NAMALWA (cell line): ENCODE measurements at places on chromosomes 11 and 22.

- no peak for DNase-seq
Observed at GRCh38 chr11:45108070-45109064, 38.1 kb upstream of the PRDM11 start.

DNA sequence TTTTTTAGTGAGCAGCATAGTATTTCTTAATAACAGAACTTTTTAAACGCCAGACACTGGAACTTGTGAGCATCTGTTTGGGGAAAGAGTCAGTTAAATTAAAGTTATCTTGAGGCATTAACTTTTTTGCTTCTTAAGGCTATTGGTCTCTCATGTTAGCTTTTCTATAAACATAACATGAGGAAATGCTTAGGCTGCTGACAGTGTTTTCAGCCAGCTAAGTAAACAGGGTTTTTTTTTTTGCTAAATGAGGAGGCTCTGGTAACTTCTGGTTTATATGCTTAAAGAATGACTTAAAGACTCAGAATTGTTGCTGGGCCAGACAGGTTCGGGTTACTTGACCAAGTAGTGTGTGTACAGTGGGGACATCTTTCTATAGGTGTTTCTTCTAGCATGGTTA is 95.8 kb upstream of the ALKBH3 start:
- no peak for DNase-seq

DNA sequence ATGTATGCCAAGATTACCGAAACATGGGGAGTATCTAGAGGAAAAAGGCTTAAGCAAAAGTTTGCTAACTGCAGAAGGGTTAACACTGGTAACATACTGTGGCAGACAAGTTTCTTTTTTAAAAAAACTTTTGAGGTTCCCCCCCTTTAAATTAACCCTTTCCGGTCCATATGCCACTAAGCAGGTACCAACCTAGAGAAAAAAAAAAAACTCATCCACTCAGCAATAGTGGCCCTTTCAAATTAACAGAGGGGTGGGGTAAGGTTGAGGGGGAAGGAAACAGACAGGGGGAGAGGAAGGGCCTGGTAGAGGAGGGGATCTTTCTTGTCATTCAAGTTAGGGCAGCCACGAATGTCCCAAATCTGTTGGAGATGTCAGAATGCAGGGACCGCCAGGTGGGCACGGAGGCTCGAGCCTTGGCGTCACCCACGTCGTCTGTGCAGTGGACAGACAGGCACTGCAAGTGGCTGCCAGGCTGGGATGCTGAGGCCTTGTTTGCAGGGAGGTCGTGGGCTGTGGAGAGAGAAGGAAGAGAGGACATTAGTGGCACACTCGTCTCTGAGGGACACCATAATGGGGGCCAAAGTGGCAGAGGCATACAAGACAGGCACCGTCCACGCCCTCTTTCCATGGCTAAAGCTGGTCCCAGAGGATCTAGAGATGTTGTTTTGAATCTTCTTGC is 50.8 kb downstream of the MN1 start:
- no peak for DNase-seq

DNA sequence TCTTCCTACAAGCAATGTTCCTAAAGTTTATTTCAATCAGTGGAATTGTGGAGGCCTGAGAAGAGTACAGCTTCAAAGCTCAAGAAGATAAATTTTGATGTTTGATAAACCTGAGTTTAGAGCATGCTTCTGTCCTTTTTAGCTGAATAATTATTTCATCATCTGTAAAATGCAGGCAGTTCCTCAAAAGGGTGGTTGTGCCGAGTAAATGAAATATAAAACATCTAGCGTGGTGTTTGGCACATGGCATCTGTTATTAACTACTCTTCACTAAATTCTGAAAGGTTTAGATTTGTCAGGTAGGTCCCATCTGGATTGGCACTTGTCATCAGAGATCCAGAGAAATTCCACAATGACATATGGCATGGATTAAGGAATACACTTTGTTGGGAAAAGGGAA is 155.1 kb downstream of the DDX10 start:
- DNase-seq: no peak

DNA sequence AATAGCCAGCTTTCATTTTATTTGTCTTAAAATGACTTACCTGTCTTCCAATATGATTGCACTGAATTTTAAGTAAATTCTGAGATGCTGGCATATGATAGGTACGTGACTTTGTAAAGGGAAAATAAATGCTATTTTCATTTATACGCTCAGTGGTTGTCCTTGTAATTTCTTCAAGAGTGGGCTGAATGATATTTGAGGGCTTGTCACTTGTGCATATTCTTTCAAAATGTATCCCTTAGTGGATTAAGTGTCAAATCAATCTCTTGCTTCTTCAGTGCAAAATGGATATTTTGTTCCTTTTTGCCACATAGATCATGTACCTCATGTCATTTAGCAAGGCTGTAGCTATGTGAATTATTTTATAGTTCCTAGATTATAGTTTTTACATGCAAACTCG is 56.9 kb downstream of the GAS2 start:
- DNase-seq: no peak

- DNase-seq: no peak
Observed at GRCh38 chr11:24859801-24860300, 363.0 kb downstream of the LUZP2 start.

GRCh38 chr11:133081020-133081419 is 451.3 kb downstream of the OPCML start:
- no peak for DNase-seq

DNA sequence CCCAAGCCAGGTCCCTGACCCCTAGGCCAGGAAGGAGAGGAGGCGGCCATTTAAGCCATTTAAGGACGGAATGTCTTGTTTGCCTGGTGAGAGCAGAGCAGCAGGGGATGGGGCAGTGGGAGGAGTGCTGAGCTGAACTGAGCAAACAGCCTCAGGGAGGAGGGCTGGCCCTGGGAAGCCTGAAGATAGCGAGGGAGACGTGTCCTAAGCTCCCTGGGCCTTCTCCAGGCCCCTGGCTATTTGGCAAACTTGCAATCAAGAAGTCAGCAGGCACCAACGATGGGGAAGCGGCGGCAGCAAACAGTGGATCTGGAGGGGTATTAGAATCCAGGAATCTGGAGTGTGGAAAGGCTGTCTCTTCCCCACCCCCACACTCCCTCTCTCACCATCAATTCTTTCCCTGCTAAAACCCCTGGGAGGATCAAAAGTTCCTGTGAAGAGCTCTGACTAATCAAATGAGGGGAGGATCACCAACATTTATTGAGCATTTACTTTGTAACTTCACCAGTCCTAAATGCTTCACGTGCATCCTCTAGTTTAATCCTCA is 8.8 kb downstream of the BCL9L start:
- DNase-seq: no peak

GRCh38 chr11:64089915-64090805 is 54.4 kb downstream of the FLRT1 start:
- no peak for DNase-seq

DNA sequence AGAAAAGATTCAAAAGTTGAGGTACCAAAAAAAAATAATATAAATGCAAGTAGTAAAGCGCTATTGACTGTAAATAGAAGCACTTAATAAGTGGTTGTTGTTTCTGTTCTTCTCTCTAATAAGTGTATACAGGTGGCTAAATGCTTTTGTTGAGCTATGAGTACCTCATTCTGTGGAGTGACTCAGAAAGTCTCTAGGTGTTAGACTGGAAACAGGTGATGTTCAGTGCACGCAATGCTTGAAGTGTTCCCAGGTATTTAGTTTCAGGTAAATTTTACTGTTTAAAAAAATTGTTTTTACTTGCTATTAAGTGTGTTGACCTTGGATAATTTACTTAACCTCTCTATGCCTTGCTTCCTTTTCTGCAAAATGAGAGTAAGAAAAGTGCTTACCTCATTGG is 24.2 kb downstream of the POU2AF3 start:
- DNase-seq: no peak

GRCh38 chr11:88535916-88536547 is 198.5 kb upstream of the CTSC start:
- no peak for DNase-seq

GRCh38 chr11:21614961-21615360 is 577.9 kb upstream of the ANO5 start:
- DNase-seq: no peak

GRCh38 chr11:83836065-83836464 is 549.9 kb upstream of the CCDC90B start:
- DNase-seq: no peak

- DNase-seq: no peak
Observed at GRCh38 chr22:46891382-46891951, 129.0 kb downstream of the TBC1D22A start.

DNA sequence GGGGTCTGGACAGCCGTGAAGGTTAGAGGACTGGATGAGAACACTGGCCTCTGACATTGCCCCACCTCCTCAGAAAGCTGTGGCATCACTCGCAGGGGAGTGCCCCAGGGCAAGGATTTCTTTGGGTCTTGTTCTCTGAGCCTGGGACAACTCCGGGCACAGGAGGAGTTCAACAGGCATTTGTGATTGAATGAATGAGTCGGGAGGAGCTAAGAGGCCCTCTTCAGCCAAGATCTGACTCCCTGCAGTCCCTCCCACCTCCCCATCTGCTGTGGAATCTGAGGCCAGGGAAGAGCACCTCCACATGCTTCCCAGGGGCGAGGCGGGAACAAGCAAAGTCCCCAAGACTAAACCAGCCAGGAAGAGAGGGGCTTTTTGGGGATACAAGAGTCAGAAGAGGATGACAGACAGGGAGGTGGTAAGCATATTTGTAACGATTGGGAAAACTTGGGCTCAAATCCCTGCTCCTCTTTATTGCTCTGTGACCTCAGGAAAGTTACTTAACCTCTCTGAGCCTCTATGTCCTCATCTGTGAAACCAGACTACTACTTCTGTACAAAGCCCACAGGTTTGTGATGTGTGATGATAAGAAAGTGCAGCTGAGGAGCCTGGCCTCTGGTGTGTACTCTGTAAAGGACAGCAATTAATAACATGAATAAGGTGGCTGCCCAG is 6.4 kb downstream of the TP53I11 start:
- DNase-seq: no peak

- no peak for DNase-seq
Observed at GRCh38 chr11:95294701-95295100, 63.7 kb upstream of the SESN3 start.

DNA sequence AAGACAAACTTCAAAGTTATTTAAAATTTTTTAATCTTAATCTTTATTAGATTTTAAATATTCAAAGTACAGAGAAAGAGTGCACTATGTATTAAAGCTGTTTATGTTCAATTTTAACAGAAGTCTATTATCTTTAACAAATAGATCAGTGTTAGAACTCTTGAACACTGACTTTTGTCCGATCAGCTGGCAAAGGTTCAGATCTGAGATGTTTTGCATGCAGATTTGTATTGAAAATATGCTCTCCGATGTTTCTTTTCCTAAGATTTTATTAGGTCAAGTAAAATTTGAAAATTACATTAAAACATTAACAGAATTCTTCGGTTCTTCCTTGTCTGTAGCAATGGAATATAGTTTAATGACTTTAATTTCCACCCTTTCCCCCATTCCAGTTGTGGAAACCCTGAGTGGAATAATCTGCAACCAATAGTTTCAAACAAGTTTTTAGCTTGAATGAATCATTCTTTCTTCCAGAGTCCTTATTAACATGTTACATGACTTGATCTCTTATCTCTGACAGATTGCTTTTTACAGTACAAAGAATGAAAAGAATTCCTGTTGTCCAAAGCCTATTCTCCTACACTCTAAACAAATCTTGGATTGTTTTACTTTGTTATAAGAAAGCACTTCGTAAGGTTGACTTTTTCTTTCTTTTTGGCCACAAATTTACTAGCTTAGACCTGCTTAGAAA is 11.4 kb upstream of the TCP11L1 start:
- DNase-seq: no peak

- DNase-seq: no peak
Observed at GRCh38 chr22:45482169-45482568, 20.5 kb upstream of the FBLN1 start.

DNA sequence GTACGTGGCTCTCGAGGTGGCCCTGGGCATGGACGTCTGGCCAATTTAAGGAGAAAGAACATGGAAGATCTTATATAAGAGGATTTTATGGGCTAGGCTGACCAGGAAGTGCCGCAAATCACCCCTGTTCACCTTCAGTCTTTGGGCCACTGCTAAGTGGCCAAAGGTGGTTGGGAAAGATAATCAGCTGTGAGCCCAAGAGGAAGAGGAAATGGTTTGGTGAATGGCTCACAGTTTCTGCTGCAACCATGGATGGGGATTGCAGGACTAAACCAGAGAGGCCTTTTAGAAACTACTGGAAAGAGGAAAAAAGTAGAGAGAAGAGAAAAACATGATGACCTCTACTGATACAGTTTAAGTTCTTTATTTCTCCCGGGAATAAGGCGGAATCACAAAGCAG is 96.0 kb upstream of the ARHGAP20 start:
- DNase-seq: no peak

- peak; percentile 80 for DNase-seq
Observed at GRCh38 chr22:21657360-21658032, 8.3 kb upstream of the PPIL2 start.

- DNase-seq: no peak
Observed at GRCh38 chr11:72331761-72332160, 87.8 kb upstream of the PHOX2A start.

DNA sequence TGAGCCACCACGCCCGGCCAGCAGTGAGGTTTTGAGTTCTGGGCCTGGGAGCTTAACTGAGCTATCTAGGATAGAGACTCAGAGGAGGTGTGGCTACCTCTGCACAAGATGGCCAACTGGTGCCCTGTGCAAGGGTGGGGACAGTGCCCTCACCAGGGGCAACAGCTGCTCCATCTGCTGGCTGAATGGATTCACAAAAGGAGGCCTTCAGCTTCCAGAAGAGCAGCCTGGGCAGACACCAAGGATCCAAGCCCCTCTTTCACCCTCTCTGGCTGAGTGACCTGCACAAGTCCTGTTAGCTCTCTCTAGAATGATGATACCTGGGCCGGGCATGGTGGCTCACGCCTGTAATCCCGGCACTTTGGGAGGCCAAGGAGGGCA is 33.5 kb upstream of the BAIAP2L2 start:
- no peak for DNase-seq

DNA sequence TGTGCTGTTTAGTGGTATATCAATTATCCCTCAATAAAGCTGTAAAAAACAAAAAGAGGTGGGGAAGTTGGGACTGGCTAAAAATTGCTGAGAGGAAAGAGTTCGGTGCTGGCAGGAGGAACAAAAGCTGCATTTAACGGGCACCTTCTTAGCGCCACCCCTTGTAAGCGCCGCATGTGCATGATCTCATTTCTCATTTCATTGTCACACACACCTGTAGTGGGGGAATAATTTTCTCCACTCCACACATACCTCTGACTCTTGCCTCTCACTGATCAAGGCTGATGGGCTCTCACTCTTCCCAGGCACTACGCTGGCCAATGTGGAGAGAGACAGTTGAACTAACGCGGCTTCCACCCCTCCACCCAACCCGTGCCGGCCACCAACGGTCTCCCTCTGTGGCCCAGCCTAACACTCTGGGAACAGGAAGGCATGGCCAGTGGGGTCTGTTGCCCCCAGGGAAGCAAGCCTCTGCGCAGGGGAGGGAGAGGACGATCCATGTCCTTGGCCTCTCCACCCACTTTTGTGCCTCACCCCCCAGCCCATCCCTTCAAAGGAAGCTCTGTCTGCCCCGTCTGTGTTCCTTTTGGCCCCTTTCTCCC is 186.7 kb upstream of the SYT13 start:
- no peak for DNase-seq

- DNase-seq: peak; percentile 74
Observed at GRCh38 chr22:35582861-35583670, 34.1 kb downstream of the MB start.

- DNase-seq: no peak
Observed at GRCh38 chr11:68552542-68552941, 92.0 kb downstream of the PPP6R3 start.

- DNase-seq: no peak
Observed at GRCh38 chr11:86978247-86978646, 23.1 kb upstream of the FZD4 start.

- peak; percentile 19 for DNase-seq
Observed at GRCh38 chr22:42317008-42317407, 46.6 kb upstream of the TCF20 start.
